ENCODE measurements at places on chromosomes 4 and X.

- DNase-seq, result no peak
Measured at GRCh38 chr4:56271131-56271530, 116.2 kb downstream of the AASDH start.

DNA sequence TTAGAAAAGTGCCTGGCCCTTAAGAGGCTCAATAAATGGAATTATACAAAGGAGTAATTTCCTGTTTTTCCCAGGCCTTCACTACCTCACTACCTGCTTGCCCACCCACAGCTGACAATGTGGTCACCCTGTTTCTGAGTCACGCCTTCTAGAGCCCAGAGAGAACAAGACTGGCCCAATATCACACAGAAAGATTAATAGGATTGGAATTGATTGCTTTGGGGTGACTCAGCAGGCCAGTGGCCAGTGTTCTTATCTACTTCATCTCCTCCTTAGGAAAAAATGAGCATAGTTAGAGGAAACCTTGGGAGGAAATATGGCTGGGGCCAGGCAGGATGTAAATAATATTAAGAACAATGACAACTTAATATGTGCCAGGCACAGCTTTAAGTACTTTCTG lies 4.5 kb upstream of the FGF16 start:
- DNase-seq, result no peak

DNA sequence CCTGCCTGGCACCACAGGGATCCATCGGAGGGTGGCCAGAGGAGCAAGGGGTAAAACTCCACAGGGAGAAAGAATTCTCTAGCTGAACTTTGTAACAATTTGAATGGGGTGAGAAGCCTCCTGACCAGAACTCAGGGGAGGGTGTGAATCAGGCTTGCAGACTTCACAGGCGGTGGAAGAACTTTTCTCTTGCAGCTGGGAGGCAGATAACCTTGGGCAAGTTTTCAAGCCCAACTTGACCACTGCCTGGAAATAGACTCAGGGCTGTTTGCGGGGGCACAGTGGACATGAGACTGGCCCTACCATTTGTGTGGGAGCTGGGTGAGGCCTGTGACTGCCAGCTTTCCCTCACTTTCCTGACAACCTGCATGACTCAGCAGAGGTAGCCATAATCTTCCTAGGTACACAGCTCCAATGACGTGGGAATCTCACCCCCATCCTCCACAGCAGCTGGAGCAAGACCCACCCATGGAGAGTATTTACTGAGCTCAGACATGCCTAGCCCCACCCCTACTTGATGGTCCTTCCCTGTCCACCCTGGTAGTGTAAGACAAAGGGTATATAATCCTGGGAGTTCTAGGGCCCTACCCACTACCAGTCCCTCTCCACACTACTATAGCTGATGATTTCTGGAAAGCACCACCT lies 210.0 kb upstream of the AGTR2 start:
- DNase-seq, result no peak

- DNase-seq, result no peak
Measured at GRCh38 chrX:68354879-68355628, 78.2 kb downstream of the OPHN1 start.

DNA sequence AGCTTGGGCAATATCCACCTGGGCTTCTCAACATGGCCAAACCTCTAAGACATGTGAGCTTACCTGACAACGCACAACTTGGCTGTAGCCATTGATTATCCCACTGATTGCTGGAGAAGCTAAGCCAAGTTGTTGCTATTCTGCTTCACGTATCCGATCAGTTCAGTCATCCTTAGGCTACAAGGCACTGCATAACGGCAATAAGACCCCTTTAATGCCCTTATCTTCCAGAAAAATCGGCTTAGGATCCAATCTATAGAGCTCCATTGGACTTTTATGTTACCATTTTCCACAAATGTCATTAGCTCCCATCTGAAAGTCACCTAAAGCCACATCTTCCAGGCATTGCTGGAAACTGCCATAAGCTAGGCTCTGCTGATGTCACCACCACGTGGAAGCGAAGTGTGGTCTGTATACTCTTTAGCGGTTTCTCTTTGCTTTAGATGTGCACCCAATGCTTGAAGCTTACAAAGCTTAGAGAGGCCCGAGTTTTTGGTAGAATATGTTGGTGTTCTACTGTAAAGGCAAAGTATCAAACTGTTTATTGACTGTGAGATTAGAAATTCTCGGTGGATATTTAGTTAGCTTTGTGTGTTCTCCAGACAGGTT lies 163.1 kb downstream of the CPE start:
- DNase-seq, result no peak

DNA sequence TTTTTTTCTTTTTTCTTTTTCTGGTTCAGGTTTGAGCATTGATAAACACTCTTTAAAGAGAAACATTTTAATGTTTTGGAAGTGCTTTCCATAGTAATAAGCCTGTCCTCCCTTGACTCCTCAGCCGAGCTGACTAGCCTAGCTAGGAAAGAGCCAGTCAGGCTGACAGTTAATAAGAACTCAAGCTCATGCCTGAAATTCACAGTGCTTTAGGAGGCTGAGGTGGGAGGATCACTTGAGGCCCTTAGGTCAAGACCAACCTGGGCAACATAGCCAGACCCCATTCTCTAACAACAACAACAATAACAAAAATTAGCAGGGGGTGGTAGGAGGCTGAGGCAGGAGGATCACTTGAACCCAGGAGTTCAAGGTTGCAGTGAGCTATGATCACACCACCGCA lies 53.4 kb upstream of the ZCCHC13 start:
- DNase-seq, result no peak
